Inflammatory macrophage (primary cell): ENCODE measurements at places on chromosomes 3 and 15.

DNA sequence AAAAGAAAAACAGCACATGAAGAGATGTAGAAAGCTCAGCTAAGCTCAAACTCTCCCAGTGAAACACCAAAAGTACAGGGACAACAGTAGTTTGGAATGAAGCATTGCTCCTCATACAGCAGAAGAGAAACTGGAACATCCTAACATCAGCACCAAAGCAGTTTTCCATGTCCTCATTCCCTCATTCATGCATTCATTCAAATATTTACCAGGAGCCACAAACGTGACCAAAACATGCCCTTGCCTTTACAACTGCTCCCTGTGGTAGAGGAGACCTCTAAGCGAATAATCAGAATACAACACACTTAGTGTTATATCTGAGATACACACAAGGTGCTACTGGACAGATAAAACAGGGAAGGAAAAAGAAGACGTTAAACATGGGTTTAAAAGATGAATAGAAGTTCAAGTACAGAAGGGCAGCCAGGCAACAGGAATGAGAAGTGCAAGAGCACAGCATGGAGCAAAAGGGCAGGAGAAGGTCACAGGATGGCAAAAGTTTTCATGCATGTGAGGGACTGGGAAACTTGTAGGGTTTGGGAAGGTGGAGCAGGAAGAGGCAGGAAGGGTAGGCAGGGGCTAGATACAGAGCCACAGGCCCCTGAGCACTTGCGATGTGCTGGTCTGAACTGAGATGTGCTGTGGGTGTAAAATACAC, 58.5 kb upstream of the LMCD1 start:
- DNase-seq, result no peak

DNA sequence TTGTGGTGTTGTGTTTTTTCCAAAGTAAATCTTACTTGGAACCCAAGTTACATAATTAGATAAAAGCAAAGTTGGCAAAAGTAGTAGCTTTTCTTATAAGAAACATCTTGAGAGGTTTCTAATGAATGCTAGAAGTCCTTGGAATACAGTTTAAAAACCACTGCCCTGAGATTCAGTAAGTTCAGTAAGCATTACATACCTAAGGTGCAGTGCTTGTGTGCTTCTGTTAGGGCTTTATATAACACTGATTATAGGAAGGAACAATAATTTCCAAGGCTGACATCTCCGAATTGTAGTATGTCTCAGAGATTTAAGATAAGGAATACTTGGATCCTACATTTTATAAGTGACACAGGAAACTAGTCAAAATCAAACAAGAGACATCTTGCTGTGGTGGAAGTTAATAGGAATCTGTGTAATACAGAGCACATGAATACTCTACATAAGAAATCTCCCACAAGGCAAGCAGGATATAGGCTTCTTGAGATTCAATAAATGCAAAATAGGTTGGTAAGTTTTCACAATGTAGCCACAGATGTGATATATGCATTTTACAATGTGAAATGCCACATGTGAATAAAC, 268.2 kb downstream of the LSAMP start:
- no peak for DNase-seq

GRCh38 chr3:64871834-64872249, 184.0 kb upstream of the ADAMTS9 start:
- DNase-seq, result no peak

GRCh38 chr3:72301779-72302178, 516.8 kb upstream of the PROK2 start:
- no peak for DNase-seq

- peak; percentile 58 for DNase-seq
These were observed 849 bp upstream of the HDAC11 start for GRCh38 chr3:13479332-13479581.
